Naive thymus-derived CD8-positive, alpha-beta T cell (primary cell): ENCODE measurements at places on chromosomes 5 and 9.

- no peak for DNase-seq
These were observed 27.6 kb downstream of the TCF7 start for GRCh38 chr5:134142052-134142451.

- DNase-seq, result no peak
These were observed 102.6 kb downstream of the TMEM232 start for GRCh38 chr5:110623874-110624273.

- DNase-seq, result no peak
These were observed 48.7 kb downstream of the TIMD4 start for GRCh38 chr5:156914371-156914737.

DNA sequence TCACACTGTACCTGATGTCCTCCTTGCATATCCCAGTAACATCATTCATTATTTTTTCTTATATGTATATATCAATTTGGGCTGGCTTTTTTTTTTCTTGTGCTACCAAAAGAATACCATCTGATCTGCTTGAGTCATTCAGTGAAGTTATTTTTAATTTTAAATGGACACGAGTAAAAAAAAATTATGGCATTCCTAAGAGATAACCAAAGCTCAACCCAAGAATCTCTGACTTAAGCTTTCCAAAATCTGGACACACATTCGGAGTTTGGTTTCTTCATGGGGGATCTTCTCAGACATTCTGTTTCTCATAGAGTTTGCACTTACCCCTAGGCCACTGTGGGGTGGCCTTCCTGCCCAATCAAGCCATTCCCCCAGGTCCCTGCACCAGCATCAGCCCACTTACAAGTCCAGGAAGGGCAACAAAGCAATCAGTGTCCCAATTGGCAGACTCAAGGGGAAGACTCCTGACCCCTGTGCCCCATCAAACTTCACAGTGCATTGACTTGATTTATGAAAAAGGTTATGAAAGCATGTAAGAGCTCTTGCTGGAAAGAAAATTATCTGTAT lies 49.2 kb upstream of the SPDL1 start:
- DNase-seq, result no peak

DNA sequence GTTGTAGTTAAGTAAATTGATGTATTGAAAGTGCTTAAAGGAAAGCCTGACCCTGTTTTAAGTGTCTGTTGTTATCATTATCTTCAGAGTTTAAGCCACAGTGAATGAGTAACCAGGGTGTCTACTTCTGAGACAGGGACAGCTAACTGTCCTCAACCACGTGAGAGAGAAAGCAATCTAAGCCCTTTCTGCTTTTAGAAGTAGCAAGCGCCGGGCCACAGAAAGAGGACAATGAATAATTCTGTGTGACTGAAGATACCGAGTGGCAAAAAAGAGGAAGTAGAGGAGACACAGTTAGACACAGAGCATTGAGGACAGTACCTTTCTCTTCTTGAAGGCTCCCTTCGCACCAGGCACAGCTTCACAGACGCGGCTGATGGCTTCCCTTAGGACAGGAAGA lies 86.3 kb downstream of the S1PR3 start:
- no peak for DNase-seq

GRCh38 chr5:133970325-133970909 lies 2.0 kb upstream of the C5orf15 start:
- DNase-seq, result no peak

- no peak for DNase-seq
These were observed 110.4 kb downstream of the STARD4 start for GRCh38 chr5:111401906-111402305.

DNA sequence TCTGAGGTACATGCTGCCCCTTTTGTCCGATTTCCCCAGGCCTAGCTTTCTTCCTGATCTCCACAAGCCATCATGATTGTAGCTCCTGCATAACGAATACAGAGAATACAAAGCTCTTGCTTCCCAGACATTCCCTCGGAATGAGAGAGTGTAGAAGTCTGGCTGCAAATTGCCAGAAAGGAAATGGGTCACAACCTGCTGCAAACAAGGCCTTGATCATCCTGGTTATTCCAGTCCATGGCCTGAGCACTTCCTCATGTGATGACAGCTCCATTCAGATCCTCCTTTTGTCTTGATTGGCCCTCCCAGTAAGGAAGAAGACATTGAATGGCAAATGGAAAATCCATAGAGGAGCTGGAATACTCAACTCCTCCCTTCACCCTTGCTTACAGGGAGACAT lies 136.0 kb upstream of the ADRA1B start:
- DNase-seq, result no peak

DNA sequence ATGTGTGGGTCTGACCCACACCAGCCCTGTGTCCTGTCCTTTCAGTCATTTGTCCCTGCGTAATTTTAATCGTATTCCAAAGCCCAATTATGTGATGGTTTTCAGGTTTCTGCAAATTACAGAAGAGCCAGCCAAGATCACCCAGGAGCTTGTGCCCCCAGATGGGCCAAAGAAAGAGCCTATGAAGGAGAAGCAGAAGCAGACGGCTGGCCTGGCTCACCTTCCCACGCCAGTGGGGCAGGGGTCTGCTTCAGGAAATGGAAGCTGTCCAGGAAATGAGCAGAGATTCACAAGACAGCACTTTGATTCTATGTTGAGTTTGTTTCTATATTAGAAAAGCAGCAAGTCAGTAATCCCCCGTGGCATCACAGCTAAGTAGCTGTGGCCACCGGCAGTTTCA lies 11.7 kb downstream of the S1PR3 start:
- no peak for DNase-seq

- DNase-seq, result no peak
These were observed at the start of gene RASA1 for GRCh38 chr5:87267574-87268125. Gene RASA1, plus strand, starts transcription at chr5:87267883. Its CDS starts 569 bp downstream, at chr5:87268452.
